D341Med (cell line): ENCODE measurements at places on chromosomes 7 and 10.

GRCh38 chr7:15905251-15906040 lies 219.0 kb upstream of the MEOX2 start:
- no peak for DNase-seq

DNA sequence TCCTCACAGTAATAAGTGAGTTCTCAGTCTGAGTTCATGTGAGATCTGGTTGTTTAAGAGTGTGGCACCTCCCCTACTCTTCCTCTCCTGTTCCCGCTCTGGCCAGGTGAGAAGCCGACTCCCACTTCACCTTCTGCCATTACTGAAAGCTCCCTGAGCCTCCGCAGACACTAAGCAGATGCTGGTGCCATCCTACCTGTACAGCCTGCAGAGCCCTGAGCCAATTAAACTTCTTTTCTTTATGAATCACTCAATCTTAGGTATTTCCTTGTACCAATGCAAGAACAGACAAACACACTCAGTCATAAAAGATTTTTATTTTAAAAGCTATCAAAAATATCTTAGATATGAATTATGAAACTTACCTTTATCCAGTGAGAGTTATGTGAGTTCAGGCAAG lies 39.5 kb upstream of the PFKP start:
- DNase-seq: no peak

GRCh38 chr10:132872658-132873057 lies 69.7 kb downstream of the CFAP46 start:
- DNase-seq: no peak

DNA sequence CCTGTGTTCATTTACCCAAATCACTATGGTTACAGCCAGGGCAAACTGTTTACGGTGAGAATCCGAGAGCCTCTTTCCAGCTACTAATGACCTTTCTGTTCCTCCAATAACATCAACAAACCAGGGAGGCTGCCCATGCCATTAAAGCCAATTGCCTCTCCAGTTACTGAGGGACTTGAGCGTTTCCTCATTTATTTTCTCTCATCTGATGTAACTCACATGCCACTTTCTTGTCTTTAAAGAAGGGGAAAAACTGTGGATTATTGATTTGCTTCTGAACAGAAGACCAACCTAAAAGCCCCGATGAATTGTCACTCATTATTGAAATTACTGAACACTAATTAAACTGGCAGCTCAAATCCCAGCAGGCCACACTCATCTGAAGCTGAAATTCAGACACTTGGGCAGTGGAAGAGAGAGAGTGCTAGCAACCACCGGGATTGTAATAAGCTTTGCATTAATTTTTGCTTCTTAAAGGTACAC lies 595.8 kb upstream of the MKI67 start:
- no peak for DNase-seq

DNA sequence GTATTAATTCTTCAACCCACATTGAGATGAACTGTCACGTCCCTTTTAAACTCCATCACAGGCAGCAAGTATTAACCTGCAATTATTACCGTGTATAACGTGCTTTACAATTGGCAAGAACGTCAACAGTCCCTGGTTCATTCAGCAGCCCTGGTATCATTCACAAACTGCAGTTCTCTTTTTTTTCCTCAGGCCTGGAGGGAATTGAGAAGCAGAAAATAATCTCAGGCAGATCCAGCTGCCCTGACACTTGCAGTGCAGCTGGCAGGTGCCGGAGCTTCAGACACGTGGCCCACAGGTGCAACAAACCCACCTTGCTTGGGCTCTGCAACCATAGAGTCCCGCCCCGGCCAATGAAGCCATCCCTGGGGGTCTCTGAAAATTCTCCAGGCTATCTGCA lies 137.3 kb downstream of the PLXNA4 start:
- DNase-seq: no peak

GRCh38 chr7:86574006-86574405 lies 69.7 kb upstream of the GRM3 start:
- no peak for DNase-seq

DNA sequence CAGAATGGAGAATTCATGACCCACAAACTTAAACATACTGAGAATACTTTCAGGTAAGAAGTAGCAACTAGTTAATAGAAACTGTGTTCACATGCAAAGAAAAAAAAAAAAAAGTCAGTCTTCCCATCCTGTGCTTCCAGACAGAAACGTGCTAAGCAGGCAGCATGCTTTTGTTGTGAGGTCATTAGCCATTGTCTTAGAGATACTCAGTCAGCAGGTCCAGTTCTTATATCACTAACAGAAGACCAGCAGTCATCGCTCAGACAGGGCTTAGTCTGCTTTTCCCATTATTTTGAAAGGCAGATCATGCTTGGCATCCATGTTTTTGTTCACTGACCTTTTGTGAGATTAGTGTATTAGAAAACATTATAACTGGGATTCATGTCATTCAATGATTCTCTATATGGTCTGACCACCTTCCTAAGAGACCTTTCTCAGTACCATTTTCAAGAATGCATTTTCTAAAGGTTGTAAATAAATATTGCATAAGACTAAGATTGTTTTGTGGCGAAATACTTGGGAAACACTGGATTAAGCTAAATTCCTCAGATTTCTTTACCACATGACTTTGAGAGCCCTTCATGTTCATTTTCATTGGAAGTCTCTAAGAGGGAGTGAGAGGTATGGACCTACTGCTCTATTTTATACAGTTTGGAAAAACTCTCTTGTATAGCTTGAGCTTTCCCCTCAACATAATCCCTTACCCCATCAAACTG lies 45.0 kb upstream of the AGBL3 start:
- no peak for DNase-seq

- no peak for DNase-seq
Observed at GRCh38 chr7:108415821-108416536, 40.3 kb downstream of the NRCAM start.

GRCh38 chr7:21568762-21569161 lies 25.9 kb downstream of the DNAH11 start:
- peak; percentile 30 for DNase-seq

DNA sequence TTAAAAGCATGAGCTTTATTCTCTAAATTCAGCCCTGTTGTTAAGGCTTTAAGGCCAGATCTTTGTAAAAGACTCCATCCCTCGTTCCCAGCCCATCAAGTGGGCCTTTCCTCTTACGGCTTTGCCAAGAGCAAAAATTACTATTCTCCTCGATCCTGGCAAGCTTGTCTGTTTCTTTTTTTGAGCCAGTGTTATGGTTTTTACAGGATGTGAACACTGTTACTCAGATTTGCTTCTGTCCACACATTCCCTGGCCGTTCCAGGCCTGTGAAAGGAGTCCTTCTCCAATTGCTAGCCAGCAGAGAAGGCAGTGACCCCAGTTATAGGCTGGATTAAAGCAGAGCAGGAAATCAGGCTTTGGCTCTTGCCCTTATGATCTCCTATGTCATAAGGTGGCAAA lies 47.0 kb upstream of the EPC1 start:
- no peak for DNase-seq

- no peak for DNase-seq
Observed at GRCh38 chr7:139725077-139725476, 52.7 kb downstream of the HIPK2 start.

DNA sequence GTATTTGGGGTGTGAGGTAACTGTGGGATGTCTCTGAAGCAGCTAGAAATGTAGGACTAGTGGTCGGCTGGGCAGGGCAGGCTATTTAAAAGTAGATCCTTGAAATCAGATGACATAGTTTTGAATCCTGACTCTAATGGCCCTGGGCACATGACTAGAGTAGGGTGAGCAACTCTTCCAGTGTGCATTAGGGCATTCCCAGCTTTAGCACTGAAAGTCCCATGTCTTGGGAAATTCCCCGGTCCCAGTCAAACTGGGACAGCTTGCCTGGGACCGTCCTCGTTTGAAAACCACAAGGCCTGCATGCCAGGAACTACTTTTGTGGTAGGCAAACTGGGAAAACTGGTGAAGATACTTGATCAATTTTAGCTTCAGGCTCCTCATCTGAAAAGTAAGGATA lies 255.3 kb downstream of the PTEN start:
- no peak for DNase-seq

DNA sequence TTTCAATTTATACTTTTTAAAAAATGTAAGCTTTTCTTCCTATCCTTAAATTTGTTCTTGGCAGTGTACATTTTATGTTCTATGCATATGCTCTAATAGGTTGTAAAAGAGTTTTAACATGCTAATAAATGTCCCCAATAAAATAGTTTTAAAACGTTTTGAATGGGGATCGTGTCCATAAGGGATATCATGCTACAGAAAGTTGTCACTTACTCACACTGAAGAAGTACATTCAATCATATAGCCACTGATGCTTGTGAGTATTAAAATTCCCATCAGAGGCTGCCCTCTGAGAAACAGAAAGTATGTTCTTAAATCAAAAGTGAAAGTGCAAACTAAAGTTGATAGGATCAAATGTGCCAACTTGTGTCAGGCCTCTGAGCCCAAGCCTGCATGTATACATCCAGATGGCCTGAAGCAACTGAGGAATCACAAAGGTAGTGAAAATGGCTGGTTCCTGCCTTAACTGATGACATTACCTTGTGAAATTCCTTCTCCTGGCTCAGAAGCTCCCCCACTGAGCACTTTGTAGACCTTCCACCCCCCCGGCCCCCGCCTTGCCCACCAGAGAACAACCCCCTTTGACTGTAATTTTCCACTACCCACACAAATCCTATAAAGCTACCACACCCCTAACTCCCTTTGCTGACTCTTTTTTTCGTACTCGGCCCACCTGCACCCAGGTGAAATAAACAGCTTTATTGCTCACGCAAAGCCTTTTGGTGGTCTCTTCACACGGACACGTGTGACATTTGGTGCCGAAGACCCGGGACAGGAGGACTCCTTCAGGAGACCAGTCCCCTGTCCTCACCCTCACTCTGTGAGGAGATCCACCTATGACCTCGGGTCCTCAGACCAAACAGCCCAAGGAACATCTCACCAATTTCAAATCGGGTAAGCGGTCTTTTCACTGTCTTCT lies 877 bp upstream of the NOD1 start:
- no peak for DNase-seq

GRCh38 chr7:145909991-145910513 lies 206.5 kb upstream of the CNTNAP2 start:
- DNase-seq: no peak

- no peak for DNase-seq
Observed at GRCh38 chr7:3436746-3437145, 135.7 kb downstream of the SDK1 start.

- no peak for DNase-seq
Observed at GRCh38 chr7:108308903-108309302, 147.3 kb downstream of the NRCAM start.

DNA sequence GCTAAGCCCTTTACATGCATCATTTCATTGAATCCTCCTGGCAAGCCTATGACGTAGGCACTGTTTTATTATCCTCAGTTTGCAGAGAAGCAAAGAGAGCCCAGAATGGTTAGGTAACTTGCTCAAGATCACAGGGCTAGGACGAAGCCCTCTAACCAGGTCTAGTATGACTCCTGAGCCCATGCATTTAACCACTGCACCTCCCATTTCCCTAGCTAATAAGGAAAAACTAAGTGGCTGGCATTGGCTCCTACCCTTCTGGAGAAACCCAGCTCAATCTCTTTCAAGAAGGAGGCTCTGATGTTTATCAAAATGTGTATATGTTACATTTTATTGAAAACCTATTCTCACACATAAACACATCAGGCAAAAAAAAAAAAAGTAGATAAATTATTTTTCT lies 19.8 kb downstream of the MYOF start:
- no peak for DNase-seq

DNA sequence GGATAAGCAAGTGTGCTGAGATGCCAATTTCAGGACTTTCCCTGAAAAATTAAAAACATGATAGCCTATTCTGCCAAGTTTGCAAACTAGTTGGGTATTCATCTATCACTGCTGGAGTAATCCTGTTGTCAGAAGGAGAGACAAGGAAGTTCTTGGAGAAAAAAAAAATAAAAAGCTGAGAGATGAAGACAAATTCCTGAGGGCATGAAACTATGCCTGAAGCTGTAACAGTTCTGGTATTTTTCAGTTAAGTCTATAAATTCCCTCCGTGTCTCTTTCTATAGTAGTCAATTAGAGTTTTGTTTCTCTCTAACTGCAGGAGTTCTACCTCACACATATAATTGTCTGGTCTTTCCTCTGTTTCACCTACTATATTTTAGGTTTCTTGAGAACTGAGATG lies 95.7 kb downstream of the DGKB start:
- no peak for DNase-seq

DNA sequence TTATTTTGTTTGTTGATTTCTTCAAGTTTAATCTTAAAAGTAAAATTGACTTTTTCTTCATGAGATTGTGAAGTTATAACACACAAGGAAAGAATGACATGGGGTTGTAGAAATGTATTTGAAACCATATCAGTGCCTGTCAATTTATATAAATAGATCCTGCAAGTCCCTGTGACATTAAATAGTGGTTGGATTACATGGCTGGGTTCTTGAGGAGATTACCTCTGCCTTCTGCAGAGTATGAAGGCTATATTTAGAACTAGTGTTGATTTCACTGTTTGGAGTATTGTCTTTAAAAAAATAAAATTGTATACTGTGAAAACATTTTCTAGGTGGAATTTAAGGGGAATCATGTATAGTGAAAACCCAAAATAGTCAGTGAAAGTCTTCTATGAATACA lies 385.8 kb upstream of the SMIM30 start:
- no peak for DNase-seq

DNA sequence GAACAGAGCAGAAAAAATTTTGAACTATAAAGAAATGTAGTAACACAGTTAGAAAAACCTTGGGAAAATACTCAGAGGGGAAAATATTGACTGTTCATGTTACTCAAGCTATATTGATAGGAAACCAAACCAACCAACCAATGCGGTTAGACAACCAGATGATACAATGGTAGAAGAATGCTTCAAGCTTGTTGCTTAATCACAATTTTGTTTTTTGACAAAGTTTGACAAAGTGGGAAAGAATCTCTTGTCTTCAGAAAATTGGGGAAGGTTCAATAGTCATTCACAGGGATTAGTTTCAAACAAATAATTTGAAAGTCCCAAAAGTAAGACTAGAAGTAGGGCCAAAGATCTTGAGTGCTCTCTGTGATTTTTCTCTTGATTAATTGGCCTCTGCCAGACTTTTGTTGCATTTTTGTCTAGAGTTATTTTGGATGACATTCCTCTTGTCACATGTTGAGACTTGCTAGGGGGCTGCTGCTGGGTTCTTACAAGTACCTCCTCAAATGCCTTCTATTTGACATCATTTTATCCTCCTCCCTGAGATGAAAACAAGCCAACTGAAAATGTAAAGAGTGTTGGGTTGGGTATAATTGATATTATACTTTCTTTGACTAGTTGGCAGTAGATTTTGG lies 233.1 kb upstream of the PHYHIPL start:
- DNase-seq: no peak

DNA sequence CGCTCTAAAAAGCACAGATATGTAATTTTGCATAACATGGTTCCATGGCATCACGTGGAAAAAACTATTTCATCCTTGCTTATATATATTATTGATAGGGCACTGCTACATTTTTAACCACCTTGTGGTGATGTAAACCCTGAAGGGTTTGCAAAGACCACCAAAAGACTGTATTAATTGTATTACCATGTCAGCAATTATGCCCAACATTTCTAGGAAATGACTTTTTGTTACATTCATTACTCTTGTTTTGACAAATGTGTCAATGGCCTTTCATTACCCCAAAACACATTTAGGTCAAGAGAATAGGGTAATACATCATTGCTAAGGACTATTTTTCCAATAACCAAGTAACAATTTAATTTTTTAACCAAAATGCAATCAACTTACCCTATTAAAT lies 142.2 kb downstream of the NRCAM start:
- DNase-seq: no peak
